ENCODE measurements at places on chromosomes 2 and 18.
A peak's percentile ranks its signal among the peaks of the same experiment; 100 is the strongest.

GRCh38 chr2:236510034-236510433, 59.6 kb upstream of the ACKR3 start:
- DNase-seq = no peak

DNA sequence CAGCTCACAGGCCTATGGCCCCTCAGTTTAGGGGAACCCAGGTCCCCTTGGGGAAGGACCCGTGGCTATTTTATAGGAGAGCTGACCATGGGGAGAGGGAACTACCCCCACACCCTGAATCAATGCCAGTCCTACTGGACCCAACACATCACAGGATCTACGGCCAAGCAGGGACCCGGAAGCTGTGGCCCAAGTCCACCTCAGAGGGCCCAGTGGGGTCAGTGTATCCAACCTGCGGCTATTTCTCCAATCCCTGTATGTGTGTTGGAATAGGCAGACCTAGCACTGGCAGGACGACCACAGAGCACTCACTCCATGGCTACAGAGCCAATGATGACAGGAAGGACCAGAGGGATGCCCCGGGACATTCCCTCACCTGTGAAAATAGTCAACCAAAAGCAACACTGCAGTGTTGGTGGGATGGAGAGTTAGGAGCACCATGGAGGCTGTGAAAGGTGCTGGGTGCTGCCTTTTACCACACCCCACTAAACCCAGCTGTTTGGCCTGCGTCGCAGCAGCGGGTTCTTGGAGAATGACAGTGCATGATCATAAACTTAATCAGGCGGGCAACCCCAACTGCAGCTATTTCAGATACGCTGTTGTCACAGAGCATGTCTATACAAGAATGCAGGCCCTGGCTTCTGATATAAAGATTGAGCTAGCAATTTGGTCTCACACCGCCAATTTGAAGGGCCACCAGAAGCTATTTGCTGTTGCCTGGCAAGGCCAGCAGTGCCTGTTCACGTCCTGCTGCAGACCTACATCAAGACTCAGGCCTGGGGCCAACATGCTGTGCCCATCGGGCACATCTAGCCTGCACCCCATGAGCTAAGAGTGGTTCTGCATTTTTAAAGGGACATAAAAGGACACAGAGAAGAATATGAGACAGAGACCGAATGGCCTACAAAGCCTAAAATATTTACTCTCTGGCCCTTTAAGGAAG, 110.4 kb downstream of the EIPR1 start:
- DNase-seq = no peak

- DNase-seq = peak; percentile 22
These were observed 157.1 kb downstream of the BCL2 start for GRCh38 chr18:63162271-63163014.

- DNase-seq = no peak
These were observed 20.7 kb upstream of the PLB1 start for GRCh38 chr2:28475088-28475595.

- DNase-seq = no peak
These were observed 23.4 kb upstream of the CYP1B1 start for GRCh38 chr2:38099099-38100028.

- DNase-seq = peak; percentile 20
These were observed 201.9 kb downstream of the CLIP4 start for GRCh38 chr2:29317077-29317517.

DNA sequence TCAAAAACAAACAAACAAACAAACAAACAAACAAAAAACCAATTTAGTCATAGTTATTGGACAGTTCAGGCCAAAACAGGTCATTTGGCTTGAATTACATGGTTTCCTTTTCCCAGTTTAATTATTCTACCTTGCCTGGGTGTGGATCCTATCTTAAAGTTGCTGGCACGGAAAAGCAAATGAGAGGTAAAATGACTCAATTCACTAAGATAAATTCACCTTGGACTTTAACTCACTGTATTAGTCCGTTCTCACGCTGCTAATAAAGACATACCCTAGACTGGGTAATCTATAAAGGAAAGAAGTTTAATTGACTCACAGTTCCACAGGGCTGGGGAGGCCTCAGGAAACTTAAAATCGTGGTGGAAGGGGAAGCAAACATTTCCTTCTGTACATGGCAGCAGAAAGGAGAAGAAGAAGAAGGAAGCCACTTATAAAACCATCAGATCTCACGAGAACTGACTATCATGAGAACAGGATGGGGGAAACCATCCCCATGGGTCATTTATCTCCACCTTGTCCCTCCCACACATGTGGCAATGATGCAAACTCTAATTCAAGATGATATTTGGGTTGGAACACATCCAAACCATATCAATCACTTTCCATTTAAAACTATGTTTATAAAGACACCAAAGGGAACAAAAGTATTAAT, 22.5 kb upstream of the TRAPPC8 start:
- DNase-seq = no peak

- no peak for DNase-seq
These were observed 10.3 kb downstream of the FBLN7 start for GRCh38 chr2:112148477-112148876.

DNA sequence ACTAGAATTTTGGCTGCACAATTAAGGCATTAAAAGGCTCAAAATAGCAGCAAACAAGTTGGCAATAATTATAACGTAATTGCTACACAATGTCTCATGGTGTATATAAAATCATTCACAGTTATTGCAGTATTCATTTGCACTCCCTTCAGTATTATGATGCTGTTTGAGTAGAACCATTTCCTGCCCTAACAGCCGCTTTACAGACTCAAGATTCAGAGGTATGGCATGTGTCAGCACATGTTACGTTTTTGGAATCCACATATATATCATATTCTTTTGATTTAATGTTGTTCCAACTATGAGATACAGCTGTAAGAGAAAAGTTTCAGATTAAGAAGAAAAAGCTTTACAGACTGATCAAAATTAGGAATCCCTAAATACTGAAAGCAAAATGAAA, 56.3 kb upstream of the NCKAP5 start:
- no peak for DNase-seq

DNA sequence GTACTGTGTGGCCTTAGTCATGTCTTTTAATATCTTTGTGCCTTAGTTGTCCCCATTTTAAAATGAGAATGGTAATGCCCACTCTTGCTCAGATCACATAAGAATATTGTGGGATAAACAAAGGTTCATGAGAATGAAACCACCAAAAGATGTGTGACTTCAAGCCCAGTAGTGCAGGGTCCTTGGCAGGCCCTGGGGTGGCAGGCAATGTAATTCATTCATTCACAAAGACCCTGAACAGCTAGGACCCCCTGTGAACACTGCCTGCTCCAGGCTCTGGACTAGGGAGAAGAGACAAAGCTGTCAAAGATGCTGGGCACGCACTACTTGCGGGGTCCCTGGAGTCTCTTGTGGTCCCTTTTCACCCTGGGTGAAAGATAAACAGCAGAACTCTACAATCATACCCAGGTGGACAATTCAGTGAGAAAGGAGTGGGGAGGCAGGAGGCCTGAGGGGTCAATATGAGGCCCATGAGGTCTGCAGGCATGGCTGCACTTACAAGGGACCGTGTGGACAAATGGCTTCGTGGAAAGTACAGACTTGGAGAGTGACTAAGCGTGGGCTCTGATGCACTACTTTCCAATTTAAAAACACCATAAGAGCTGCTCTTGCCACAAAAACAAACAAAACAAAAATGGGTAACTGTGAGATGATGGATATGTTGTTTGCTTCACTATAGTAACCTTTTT, 136.1 kb downstream of the SMAD7 start:
- peak; percentile 50 for DNase-seq

GRCh38 chr2:101520246-101520645, 45.3 kb upstream of the RFX8 start:
- DNase-seq = peak; percentile 82

DNA sequence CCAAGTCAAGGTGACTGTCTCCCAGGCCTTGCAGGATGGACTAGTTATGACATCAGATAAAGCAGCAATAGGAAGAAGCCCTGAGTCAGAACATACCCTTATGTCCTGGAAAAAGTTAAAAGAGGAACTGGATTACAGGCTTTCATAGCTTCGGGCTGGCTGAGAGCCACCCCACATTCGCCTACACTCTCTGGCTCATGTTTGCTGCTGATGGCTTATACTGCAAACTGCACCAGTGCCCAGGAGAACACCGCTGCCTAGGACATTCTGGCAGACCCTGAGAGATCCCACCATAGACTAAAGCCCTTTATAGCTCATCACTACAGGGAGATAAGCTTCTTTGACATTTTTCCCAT, 20.3 kb downstream of the SLC8A1 start:
- peak; percentile 74 for DNase-seq

DNA sequence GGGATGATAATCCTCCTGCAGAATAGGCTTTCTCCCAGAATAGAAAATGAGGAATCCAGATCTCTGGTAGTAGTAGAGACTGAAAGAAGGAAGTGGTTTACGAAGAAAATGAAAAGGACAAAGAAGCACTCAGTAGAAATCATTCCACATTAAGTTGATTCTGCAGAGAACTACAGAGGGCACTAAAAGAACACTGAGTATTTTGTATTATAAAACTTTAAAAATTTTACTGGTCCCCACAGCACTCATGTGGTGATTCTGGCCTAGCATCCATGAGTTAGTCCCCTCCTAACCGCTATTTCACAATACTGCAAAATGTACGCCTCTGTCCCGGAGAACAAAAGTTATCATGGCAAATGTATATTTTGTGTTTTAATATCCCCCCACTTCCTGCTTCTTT, 42.9 kb upstream of the SLC35F5 start:
- no peak for DNase-seq

- DNase-seq = no peak
These were observed 335.7 kb upstream of the POU3F3 start for GRCh38 chr2:104518256-104518655.

DNA sequence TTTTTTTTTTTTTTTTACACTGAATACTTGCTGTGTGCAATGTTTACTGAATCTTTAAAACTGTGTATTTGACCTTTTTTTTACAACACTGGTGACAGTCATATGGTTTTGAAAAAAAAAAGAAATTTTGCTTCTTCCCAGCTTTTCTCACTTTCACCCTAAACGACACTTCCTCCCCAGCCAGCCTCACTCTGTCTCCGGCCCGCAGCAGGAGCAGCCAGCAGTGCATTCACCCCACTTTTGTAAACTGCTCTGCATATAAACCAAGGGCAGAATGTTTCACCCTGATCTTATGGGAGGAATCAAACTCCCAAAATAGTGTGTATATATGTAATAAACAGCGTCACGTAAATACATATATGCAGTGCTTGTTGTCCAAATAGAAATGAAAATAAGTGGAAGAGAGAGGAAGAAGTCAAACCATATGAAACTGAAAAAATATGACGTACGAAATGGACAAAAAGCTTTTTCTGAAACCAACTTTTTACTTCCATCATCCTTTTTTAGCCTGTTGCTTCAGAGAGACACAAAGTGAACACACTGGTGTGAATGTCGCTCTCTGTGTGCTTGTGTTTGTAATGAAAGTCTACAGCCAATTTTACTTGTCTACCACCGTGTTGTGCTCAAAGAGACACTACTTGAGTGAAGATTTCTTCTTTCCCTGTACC, 54.2 kb downstream of the ZCCHC2 start:
- DNase-seq = no peak

GRCh38 chr18:35983818-35984217, 11.3 kb downstream of the RMP24 start:
- DNase-seq = no peak

GRCh38 chr2:38489846-38490245, 112.8 kb upstream of the ATL2 start:
- DNase-seq = no peak

- DNase-seq = peak; percentile 55
These were observed 57.5 kb downstream of the AP1S3 start for GRCh38 chr2:223779877-223780276.

DNA sequence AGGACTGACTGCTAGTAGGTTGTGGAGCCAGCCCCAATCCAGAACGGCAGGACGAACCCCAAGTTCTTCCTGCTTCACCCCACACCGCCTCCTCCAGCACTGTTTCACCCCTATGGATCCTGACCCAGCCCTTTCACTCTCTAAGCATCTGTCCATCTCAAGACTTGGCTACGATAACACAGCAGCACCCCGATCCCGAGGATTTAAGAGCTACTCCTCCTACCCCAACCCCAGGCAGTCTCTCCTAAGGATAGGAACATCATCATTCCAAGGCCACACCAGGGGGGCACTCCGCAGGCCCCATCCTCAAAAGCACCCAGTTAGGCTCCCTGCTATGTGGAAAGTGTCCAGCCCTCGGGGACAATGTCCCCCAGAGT, 645 bp downstream of the KCTD18 start:
- no peak for DNase-seq

All from LHCN-M2 (cell line).